Fibroblast of pulmonary artery (primary cell): ENCODE measurements at places on chromosomes 3 and 15.

- DNase-seq, result no peak
Measured at GRCh38 chr3:133188996-133189395, 150.8 kb downstream of the TMEM108 start.

DNA sequence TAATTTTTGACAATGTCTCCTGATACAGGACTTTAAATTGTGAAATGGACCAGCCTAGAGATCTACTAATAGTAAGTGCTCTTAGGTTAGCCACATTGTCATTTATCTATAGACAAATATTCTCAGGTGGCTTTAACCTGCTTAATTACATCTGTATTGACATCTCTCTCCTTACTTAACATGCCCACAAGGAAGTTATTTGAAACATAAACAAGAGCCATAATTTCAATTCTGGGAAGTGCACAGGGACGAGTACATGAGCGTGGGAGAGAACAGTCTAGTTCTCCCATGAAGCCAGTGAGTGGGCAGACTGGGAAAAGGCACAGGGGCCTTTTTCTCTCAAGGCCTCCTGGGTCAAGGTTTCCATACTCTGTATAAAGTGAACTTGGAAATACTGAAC is 54.2 kb downstream of the NEK10 start:
- DNase-seq, result no peak

GRCh38 chr3:179016979-179017670 is 54.5 kb downstream of the ZMAT3 start:
- no peak for DNase-seq

DNA sequence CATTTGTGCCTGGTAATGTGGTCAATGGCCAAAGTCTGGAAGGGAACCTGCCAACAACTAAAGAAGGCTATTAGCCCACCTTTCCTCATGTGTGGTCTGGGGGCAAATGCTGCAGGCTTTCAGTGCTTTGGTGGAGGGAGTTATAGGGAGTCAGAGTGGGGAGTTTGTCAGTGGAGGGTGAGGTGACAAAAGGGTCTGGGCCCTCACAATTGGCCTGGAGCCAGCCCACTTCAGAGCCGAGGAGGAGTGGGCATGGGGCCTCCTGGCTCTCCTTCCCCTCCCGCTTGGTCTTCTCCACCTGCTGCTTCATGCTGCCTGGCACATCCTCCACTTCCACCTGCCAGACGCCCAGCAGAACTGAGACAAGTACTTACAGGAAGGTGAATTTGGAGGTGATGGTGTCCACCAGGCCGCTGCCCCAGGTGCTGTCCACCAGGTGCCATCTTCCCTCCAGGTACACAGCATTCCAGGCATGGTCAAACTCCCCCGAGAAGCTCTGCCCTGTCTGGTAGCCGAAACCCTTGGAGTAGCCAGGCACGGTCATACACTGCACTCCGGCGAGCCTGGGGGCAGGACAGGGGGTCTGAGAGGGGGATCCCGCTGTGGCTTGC is 40.9 kb downstream of the KY start:
- no peak for DNase-seq

GRCh38 chr3:157373783-157374182 is 62.9 kb upstream of the PTX3 start:
- DNase-seq, result peak; percentile 48

DNA sequence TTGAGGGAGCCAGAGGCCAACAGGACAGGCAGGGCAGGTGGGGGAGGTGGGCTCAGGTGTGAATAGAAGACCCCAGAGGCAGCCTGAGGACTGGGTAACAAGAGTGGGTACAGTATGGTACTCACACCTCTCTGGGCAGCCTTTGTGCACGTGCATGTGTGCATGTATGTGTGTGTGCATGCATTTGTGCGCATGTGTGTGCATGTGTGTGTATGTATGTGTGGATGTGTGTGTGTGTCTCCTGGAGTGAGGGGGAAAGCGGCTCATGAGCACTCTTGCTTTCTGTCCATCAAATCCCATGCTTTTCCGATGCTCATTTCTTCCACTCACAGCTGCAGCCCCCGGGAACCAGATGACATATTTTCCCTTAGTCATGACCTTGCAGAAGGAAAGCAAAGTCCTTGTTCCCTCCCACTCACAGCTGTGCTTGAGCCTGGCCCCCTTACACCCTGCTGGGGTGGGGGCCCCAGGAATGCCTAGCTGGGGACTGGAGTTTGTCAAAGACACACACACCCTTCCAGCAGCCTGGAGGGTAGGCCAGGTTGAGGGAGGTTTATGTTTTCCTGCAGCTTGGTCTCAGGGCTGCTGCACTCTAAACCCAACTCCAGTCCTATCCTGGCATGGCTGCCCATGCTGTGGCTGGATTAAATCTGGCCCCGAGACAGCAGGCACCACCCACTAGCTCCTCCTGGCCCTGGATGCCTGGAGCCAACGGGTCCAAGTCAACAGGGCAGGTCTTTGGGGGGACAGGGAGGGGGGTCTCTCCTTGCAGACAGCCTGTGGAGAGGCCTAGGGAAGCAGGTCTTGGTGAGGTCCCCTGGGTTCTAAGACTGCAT is 22.5 kb downstream of the CCDC33 start:
- no peak for DNase-seq

GRCh38 chr3:196311-197148 is at the start of gene CHL1:
CHL1 (plus strand) TSS chr3:196763; CDS start chr3:319777, 123,014 bp downstream.
- no peak for DNase-seq
